ENCODE measurements at places on chromosomes 11 and 22.

- peaks cover 2% of the 10 kb centered on the region for H3K27me3 ChIP-seq
- no peak for DNase-seq
- H3K27ac ChIP-seq: no peak overlapping the region
- peaks cover 12% of the 10 kb centered on the region for H3K36me3 ChIP-seq
- H3K4me1 ChIP-seq: peaks cover 13% of the 10 kb centered on the region
Measured at GRCh38 chr11:23551706-23552105, 691.4 kb upstream of the CCDC179 start.

GRCh38 chr11:92204731-92205130 lies 19.9 kb upstream of the FAT3 start:
- DNase-seq: no peak
- H3K4me3 ChIP-seq: no peak overlapping the region
- H3K27me3 ChIP-seq: peaks cover 2% of the 10 kb centered on the region
- H3K4me1 ChIP-seq: no peaks in the 10 kb centered on the region
- no peaks in the 10 kb centered on the region for H3K36me3 ChIP-seq
- H3K27ac ChIP-seq: no peak overlapping the region

GRCh38 chr11:15309296-15309695 lies 194.6 kb downstream of the INSC start:
- no peak overlapping the region for H3K4me3 ChIP-seq
- no peak overlapping the region for H3K27ac ChIP-seq
- H3K36me3 ChIP-seq: no peaks in the 10 kb centered on the region
- peaks cover 3% of the 10 kb centered on the region for H3K27me3 ChIP-seq

DNA sequence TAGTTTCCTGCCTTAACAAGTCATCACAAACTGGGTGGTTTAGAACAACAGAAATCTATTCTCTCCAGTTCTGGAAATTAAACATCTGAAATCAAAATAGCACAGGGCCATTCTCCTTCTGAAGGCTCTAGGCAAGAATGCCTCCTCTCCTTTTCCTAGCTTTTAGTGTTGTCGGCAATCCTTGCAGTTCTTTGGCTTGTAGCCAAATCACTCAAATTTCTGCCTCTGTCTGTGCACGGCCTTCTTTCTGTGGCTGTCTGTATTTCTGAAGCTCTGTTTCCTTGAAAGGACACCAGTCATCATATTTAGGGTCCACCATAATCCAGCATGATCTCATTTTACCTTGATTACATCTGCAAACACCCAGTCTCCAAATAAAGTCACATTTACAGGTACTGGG lies 795.5 kb downstream of the METTL15 start:
- DNase-seq: no peak
- H3K4me3 ChIP-seq: no peak overlapping the region
- peaks cover under 1% of the 10 kb centered on the region for H3K27me3 ChIP-seq
- no peaks in the 10 kb centered on the region for H3K4me1 ChIP-seq
- no peak overlapping the region for H3K27ac ChIP-seq

DNA sequence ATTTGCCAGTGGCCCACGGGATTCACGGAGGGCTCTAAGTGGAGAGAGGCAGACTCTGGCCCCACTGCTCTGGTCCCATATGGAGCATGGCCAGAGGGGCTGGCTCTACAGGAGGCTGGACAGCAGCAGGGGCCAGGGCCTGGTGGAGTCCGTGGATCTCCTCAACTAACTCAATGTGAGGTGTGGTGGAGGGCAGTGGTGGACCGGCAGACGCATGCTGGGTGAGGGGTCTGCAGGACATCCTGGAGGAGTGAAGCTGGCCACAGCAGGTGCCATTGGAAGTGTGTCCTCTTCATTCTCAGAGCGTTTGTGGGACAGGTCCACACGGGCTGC lies 15.6 kb downstream of the IGF2 start:
- H3K4me3 ChIP-seq: no peak overlapping the region
- H3K4me1 ChIP-seq: no peaks in the 10 kb centered on the region
- H3K27me3 ChIP-seq: peaks cover 6% of the 10 kb centered on the region
- no peak overlapping the region for H3K27ac ChIP-seq

DNA sequence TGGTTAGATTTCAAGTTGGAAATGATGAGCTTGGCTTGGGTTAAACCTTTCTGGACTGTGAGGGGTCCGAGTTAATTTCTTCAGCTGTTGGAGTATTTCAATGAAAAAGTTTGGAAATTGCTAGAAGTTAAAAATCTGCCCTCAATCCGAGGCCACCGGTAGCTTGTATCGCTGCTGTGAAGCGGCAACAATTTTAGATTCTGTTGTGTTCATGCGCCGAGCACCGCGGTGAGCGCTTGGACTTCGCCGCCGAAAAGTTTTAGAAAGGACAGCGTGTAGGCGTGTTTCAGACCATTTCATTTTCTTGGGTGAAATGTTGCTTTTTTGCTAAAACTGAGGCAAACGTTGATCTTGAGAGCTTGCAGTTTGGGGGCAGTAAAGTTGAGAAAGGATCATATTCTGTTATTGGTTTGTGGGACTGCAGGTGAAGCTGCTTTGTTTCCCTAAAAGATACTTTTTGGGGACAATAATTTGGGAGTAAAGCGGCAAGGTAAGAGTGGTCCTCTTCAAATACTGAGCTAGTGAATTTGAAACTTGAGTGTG lies 928 bp downstream of the FBXO7 start:
- H3K4me3 ChIP-seq: peak overlapping the region; percentile 88
- peaks cover 14% of the 10 kb centered on the region for H3K27me3 ChIP-seq
- peaks cover 10% of the 10 kb centered on the region for H3K4me1 ChIP-seq
- peak overlapping the region; percentile 97 for H3K27ac ChIP-seq
- no peak for DNase-seq

DNA sequence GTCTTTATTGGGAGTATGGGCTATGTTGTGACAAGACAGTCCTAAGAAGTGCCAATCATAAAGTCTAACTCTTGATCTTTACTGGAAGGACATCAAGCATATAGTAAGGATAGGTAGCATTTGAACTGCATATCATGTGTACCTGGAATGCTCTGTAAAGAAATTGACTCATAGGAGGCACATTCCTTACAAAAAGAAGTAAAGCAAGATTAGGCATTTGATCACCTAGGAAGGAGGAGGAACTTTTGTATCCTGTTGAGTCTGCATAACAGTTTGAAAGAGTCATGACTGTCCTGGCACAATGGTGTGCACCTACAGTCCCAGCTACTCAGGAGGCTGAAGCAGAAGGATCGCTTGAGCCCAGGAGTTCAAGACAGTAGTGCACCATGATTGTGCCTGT lies 42.2 kb upstream of the DNAJB7 start:
- no peak overlapping the region for H3K27ac ChIP-seq
- H3K36me3 ChIP-seq: peaks cover 9% of the 10 kb centered on the region
- H3K4me3 ChIP-seq: no peak overlapping the region
- no peak for DNase-seq

DNA sequence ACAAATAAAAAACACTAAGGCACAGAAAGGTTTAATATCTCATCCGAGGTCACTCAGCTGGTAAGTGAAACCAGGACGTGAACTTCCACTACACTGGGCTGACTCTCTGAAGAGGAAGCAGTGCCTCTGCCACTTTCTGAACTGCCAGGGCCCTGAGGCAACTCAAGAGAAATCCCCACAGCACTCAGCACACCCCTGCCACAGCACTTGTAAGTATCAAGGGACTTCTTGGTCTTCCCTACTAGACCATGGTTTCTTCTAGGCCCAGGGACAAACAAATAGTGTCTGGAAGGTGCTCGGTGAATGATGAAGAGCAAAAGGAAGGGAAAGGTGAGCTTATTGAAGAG lies 49.7 kb downstream of the RPL27A start:
- H3K27ac ChIP-seq: no peak overlapping the region
- H3K36me3 ChIP-seq: no peaks in the 10 kb centered on the region
- H3K27me3 ChIP-seq: peaks cover 4% of the 10 kb centered on the region

- no peak overlapping the region for H3K27ac ChIP-seq
- peaks cover 5% of the 10 kb centered on the region for H3K27me3 ChIP-seq
- H3K36me3 ChIP-seq: no peaks in the 10 kb centered on the region
- H3K4me3 ChIP-seq: no peak overlapping the region
- DNase-seq: no peak
Measured at GRCh38 chr11:10594407-10594806, 25.9 kb upstream of the LYVE1 start.

DNA sequence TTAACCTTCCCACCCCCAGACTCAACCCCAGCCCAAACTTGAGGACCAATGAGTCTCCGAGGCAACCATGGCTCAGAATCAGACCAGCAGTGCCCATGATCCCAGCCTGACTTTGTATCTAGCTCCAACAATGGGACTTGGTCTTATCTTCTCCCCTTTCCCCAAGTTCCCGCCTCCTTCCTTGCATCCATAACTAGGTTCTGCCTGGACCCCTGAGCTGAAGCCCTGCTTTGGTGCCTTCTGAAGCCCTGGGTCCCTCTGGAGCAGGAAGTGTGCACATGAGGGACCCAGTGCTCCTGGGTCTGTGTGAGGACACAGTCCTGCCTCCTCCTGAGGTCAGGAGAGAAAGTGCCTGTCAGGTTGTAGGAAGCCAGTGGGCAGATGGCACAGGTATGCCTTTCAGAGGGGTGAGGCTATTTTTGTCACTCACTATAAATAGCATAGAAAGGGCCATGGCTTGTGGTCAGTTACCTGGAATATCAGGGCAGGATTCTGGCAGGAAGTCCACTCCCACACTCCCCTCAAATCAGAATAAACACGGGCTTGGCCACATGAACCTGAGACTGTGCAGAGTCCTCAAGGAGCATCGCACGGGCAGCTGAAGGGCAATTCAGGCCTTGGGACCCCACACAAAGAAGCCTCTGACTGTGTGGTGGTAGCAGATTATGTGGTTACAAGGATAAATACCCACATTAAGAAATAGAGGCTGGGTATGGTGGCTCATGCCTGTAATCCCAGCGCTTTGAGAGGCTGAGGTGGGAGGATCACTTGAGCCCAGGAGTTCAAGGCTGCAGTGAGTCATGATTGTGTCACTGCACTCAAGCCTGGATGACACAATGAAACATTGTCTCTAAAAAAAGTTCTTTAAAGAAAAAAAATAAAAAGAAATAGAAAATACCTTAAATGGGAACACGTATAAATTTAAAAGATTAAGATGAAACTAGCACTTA lies 27.4 kb downstream of the RCN1 start:
- peaks cover 6% of the 10 kb centered on the region for H3K27me3 ChIP-seq
- H3K4me1 ChIP-seq: peaks cover 58% of the 10 kb centered on the region
- peaks cover 3% of the 10 kb centered on the region for H3K36me3 ChIP-seq
- no peak overlapping the region for H3K27ac ChIP-seq

DNA sequence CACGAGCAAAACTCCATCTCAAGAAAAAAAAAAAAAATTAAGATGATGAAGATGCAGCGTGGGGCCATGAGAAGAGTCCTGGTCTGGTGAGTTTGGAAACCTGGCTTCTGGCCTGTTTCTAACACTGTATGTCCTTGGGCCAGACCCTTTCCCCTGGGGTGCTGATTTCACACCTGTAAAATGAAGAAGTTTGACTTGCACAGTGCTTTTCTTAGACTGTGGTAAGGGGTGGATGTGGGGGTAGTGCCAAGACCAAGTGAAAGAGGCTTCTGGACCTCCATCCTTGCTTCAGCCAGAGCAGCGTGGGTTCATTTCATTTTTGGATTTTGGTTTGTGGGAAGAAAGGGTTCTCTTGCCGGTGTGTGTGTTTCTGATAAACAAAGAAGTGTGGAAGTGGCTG lies 42.1 kb downstream of the PTPRJ start:
- peaks cover 66% of the 10 kb centered on the region for H3K4me1 ChIP-seq
- no peak overlapping the region for H3K4me3 ChIP-seq
- peaks cover 4% of the 10 kb centered on the region for H3K27me3 ChIP-seq
- H3K36me3 ChIP-seq: peaks cover 4% of the 10 kb centered on the region

GRCh38 chr11:110121204-110121603 lies 28.0 kb downstream of the ZC3H12C start:
- no peaks in the 10 kb centered on the region for H3K4me1 ChIP-seq
- H3K36me3 ChIP-seq: no peaks in the 10 kb centered on the region

DNA sequence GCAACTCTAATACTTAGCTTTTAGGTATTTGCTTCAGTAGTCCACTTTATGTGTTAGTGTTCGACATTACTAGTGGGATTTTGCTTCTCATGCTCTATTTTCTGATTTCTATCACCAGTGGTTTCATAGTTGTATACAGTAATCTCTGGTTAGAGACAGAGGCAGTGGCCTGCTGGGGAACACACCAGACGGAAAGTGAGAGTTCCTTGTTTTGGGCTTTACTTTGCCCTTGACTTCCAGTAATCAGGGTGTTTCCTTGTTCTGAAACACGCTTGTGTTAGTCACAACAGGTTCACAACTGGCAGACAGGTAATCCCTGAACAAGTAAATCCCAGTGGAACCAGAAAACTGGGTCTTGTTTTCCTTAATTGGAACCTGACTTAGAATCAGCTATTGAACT lies 56.0 kb downstream of the PACS1 start:
- H3K36me3 ChIP-seq: no peaks in the 10 kb centered on the region
- DNase-seq: no peak
- peaks cover 50% of the 10 kb centered on the region for H3K4me1 ChIP-seq
- peaks cover 5% of the 10 kb centered on the region for H3K27me3 ChIP-seq

DNA sequence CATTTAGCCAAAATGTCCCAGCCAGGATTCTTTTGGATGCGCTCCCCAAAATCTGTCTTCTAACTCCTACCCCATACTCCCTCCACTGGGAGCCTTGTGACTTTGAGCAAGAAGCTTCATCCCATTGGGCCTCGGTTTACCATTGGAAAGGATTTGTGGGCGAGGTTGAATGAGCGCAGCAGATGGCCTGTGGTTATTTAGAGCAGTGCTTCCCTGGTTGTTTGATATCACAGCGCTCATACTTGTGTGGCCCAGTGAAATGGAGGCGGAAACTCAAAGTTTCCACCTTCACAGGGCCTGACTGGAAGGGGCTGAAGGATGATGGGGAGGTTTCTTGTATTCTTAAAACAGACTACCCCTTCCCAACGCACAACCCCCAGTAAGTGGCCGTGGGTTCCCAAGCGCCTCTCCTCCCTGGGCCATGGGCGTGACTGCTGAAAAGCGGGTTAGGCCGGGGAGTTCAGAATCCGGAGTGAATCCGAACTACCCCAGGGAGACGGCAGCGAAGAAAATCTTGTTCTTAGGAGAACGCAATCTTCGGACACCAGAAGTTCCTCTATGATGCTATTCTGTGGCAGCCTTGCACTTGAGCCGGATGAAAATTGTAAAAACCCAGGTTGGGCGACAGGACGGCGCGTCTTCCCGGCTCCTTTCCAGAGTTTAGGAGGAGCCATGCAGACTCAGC lies 1.2 kb upstream of the ATF4 start:
- H3K36me3 ChIP-seq: peaks cover 22% of the 10 kb centered on the region

DNA sequence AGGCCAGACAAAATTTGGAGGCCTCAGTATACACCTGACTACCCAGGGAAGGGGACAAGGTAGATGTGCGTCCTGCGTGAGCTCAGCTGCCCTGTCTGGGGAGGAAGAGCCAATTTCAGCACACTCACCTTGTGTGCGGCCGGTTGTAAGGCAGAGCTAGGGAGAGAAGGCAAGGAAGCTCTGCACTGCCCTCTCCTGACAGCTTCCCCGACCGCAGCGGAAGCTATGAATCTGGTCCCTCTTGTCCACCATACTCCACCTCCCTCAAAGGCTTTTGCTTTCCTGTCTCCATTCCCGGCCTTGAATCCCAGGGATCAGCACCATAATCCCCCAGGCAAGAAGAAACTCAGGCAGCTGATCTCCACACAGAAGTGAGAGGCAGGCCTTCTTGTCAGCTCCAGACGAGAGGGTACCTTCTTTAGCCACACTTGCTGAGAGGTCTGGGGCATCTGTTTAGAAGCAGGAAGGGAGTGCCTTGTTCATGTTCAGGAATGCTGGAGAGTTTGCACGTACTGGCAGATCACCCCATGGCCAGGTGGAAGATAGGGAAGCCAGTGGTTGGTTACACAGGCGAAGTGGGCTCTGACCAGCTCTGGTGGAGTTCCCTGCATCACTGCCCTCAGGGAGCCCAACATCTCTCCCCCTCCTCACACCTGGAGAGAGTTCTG lies 62.5 kb downstream of the FEZ1 start:
- no peak overlapping the region for H3K27ac ChIP-seq
- H3K4me3 ChIP-seq: no peak overlapping the region
- no peaks in the 10 kb centered on the region for H3K4me1 ChIP-seq
- H3K36me3 ChIP-seq: no peaks in the 10 kb centered on the region
- DNase-seq: no peak
- H3K27me3 ChIP-seq: peaks cover 2% of the 10 kb centered on the region

Measured in immature natural killer cell (primary cell).